ENCODE measurements at places on chromosomes 2 and 18.

DNA sequence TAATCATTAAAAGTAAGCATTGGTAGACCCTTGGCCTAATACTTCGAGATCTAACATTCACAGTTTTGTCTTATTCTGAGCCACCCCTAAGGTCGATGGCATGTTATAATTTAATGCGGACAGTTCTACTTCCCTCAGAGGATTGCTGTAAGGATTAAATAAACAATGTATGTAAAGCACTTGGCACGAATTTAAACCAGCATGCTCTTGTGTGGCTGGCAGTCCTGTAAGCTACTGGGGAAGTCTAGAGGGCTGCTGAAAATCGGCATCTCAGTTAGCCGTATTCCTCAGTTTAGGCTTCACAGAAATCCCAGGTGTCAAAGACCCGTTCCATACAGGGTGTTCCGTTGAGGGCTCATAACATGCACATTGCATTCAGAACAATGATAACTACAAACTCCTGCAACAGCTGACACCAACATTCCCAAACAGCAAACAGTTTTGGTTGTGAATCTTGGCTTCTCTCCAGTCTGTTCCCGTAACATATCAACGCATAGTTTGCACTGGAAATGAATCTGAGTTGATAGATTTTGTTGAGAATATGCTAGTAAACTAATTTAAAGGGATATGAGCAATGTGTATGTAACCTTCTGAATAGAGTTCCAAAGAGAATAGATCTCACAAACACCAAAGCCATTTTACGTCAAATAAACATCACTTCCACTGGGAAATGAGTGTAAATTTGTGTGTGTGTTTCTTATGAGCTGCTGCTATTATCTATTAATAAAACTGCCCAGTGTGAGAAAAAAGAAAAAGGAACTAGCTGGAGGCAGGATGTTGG is 52.2 kb upstream of the ACKR3 start:
- peak; percentile 49 for DNase-seq

DNA sequence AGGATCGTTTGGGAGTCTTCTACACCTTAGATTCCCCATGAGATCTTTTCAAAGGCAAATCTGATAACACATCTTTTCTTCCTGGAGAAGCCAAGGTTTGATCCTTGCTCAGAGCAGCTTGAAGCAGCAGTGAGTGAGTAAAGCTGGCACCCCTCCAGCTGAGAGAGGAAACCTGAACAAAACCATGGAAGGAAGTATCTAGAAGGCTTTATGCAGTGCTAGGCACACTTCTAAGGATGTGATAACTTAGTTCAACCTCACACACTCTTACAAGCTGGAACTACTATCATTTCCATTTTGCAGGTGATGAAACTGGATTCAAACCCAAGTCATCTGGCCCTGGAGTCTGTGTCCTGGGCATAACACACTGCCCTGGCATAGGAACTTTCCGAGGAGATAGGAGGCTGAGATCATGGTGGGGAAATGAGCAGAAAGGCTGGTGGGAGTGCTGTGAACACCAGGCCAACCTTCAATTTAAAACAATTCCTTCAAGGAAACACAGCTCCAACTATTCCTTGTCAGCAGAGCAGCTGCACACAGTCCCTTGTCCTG is 71.2 kb downstream of the CTAGE1 start:
- peak; percentile 54 for DNase-seq

DNA sequence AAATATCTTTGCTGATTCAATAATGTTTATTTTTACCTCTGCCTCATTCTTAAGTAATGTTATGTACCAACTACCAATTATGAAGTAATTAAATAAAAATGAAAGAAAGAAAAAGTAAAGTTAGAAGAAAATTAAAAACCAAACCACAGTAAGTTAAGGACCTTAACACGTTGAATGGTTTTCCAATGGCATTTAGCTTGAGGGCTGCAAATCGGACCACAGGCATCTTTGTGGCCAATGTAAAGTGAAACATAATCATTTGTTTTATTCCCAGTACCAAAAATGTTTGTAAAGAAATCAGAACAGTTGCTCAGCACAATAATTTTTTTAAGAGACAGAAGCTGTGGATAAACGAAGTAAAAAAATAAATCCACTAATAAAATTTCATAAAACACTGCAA is 1455.5 kb upstream of the ZEB2 start:
- peak; percentile 16 for DNase-seq

DNA sequence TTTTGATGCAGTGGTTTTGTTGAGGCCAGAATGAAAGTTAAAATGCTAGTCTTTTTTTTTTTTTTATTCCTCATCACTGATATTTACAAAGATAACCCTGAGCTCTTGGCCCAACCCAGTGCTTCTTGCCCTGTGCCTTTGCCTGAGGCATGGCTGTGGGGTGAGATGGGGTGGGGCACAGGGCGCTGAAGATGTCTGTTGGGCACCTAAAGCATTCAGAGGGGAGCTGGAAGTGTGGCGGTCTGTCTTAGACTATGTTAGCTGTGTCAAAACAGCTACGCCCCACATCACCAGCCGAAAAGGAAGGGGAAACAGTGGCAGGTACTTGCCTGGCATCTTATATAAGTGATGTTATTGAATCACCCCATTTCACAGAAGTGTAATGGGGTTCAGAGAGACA is 20.7 kb downstream of the TOGARAM2 start:
- DNase-seq, result no peak

- DNase-seq, result no peak
These were observed 38.4 kb upstream of the UBXN4 start for GRCh38 chr2:135703300-135703699.

DNA sequence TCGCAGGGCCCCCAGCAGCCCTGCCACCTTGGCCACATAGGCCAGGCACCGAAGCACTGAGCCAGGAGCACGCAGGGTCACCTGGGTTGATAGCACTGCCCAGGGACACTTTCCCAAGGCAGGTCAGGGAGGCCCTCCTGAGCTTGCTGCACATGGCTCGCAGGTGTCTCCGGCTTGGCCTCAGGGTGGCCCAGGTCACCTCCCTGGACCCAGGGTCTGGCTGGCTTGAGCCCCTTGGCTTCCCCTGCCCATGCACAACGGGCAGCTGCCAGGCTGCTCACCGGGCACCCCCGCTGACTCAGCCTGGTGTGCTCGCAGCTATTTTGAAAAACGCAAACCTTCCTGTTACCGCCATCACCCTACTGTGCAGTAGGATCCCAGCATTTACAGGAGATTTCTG is 502.3 kb downstream of the EIPR1 start:
- DNase-seq, result no peak

GRCh38 chr2:126894585-126895182 is 4.0 kb upstream of the TEX51 start:
- DNase-seq, result no peak

- DNase-seq, result no peak
These were observed 194.9 kb upstream of the HNMT start for GRCh38 chr2:137769406-137769805.

GRCh38 chr2:236887531-236887930 is 198.2 kb upstream of the COPS8 start:
- DNase-seq, result peak; percentile 75

DNA sequence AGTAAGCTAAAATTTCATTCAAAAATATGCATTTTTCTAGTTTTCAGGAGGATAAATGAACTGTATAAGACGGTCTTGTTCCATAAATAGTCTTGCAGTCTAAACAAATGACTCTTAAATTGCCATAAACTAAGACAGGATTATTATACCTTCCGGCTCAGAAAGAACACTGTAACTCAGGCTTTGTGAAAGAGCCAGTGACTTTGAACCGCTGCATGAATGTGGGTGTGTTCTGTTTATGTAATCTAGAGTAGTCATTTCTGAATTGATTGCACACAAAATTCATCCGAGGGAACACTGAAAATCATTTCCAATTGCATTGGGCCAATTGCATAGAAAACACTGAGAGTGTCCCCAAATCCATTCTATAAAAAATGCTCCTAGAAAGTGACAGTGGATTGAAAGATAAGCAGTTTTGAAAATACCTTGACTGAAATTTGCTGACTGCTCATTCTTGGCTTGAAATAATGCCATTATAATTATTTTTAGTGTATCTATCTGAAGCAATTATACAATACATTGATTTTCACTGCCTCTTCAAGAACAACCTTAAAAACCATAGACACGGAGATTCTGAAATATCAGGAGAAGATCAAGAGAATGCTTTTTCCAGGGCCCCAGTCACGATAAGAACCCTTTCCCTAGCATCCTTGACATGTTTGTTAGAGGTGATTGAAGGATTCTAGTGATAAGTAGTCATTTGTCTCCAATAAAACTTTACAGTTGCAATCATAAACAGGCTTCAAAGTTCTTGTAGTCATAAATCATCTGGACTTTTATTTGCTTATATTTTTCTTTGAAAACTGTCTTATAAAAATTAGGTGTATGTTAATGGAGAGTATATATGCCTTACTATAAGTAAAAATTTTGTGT is 55.4 kb downstream of the CNTNAP5 start:
- DNase-seq, result no peak

DNA sequence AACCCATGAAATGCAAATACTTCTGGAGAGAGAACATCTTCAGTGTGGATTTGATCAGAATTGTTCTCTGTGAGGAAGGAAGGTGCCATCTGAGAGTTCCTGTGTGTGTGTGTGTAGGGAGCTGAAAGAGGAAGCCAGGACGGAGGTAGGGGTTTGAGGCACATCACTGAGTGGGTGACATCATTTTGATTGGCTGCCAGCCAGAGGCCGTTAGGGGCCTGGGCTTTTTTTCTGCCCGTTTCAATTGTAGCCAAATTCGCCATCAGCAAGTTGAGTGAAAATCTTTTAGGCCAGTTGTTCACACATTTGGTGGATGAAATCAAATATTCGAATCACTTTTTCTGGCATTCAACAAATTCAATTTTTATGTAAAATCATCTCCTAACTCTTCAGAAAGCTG is 48.9 kb downstream of the TSN start:
- peak; percentile 14 for DNase-seq

GRCh38 chr2:150119819-150120218 is 367.6 kb downstream of the RND3 start:
- no peak for DNase-seq

GRCh38 chr2:111155610-111156009 is 34.9 kb downstream of the BCL2L11 start:
- DNase-seq, result peak; percentile 11

GRCh38 chr2:201696151-201696659 is 2.2 kb downstream of the MPP4 start:
- peak; percentile 90 for DNase-seq

GRCh38 chr2:97706112-97706511 is 7.3 kb upstream of the ZAP70 start:
- no peak for DNase-seq

- peak; percentile 83 for DNase-seq
These were observed 45.3 kb downstream of the KLHL29 start for GRCh38 chr2:23430263-23430662.

DNA sequence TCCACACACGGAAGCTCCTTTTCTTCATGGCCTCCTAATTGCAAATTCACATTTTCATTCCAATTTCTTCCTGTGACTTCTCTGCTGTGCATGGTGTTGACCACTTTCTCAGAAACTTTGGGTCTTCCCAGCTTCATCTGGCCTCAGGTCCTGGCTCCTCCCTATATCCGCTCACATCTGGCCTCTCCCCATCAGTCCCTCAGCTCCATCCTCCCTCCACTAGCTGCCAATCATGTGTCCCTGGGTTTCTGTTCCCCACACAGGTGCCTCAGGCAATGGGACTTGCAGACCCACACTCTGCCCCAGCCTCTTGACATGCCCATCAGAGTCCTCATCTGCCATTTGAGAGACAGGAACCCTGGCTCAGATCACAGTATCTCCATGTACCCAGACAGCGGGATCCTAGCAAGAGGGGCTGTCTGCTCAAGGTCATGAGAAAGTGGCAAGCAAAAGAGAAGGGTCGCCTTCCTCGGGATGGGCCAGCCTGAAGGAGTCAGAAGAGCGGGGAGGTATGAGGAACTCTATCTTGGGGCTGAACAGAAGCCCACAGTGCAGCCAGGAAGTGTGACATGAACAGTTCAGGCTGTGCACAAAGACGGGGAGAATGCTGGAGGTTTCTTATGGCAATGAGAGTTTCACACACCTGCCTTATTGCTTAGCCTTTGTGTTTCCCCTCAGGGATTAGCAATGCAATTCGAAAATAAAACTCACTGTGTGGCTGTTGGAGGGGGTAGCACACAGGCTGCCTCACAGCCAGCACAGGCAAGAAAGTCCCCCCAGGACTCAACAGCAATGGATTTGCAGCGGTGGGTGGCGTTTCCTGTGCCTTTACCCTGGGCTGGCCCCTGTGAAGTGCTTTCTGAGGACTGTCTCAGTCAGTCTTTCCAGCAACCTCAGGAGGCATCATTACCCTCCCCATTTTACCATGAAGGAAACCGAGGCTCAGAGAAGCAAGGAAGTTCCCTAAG is 69.5 kb downstream of the COPS8 start:
- DNase-seq, result no peak

DNA sequence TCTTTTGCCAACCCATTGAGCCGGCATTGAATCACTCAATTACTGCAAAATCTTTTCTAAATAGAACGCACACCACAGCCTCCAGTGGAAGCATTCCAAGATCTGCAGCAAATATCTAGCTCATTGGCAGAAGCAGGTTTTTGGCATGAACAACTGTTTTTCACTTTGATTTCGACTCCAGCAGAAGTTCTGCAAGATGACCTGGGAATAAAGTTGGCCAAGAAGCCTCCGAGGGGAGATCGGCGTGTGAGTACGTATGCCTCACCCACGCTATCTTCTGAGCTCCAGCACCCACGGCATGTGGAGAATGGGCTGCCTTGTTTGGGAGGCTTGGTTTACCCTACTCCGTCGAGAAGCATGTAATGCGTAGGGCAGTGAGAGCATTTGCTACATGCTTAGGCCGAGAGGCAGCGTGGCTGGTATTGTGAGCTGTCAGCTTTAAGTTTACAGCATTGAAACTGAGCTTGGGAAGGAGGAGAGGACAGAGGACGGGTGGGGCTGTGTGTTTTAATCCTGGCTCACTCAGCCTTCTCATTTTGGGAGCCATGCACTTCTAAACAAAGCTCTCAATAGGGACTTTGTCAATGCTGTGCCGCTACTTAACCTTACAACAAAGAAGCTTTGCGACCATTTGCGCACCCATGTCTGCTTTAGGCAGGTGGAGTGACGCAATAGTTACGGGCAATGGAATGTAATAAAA is 10.5 kb downstream of the PCARE start:
- DNase-seq, result peak; percentile 63
